ENCODE measurements at places on chromosomes 12 and 14.

GRCh38 chr12:29287622-29288021, 93.3 kb downstream of the ERGIC2 start:
- DNase-seq: no peak

- DNase-seq: no peak
Observed at GRCh38 chr12:94616203-94616729, 34.1 kb downstream of the TMCC3 start.

- no peak for DNase-seq
Observed at GRCh38 chr14:88269806-88270420, 53.2 kb downstream of the KCNK10 start.

- no peak for DNase-seq
Observed at GRCh38 chr14:53855127-53855526, 101.5 kb downstream of the BMP4 start.

- no peak for DNase-seq
Observed at GRCh38 chr12:69474456-69474855, 4.3 kb downstream of the FRS2 start.

- peak; percentile 64 for DNase-seq
Observed at GRCh38 chr14:29222671-29223268, 456.2 kb downstream of the FOXG1 start.

DNA sequence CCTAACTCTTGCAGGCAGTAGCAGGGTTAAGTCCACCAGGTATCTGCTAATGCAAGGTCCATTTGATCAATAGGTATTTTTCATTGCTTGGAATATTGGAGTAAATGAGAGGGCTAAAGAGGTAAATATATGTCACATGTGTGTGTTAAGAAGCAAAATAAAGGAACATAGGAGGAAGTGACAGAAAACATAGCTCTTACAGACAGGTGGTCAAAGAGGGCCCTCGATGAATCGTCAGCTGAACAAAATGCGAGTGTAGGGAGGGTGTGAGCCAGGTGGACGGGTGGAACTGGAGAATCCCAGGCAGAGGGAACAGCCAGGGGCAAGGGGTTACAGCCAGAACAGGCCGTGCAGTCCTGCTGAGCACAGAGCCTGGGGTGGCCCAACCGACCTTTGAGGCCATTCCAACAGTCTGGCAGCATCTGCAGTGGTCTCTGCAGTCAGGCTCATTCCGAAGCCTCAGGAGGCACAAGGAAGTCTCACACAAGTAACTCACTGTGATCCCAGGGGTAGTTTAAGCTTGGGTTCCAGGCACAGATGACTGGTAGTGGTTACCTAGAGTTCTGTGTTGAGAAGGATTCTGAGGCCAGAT, 43.2 kb downstream of the CCDC88C start:
- no peak for DNase-seq

- no peak for DNase-seq
Observed at GRCh38 chr12:106285982-106286381, 16.6 kb upstream of the TCP11L2 start.

GRCh38 chr12:12684375-12685106, 11.4 kb downstream of the GPR19 start:
- DNase-seq: peak; percentile 45

DNA sequence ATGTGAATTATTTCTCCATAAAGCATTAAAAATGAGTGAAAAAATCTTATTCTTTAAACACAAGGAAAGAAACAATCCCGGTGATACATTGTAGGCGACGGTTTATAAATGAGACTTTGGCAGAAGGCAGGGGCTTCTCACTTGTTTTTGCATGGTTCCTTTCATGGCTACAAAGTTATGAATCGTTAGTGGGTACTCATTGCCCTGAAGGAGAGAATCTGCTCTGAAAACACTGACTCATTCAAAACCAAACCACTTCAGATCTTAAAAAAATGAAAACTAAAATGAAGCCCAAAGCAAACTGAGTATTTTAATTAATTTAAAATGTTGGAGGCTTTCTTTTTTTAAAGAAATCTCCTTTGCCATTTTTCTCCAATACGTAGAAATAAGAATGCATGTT, 41.4 kb upstream of the AMIGO2 start:
- peak; percentile 60 for DNase-seq

- DNase-seq: no peak
Observed at GRCh38 chr12:132290203-132290540, 39.2 kb downstream of the GALNT9 start.

DNA sequence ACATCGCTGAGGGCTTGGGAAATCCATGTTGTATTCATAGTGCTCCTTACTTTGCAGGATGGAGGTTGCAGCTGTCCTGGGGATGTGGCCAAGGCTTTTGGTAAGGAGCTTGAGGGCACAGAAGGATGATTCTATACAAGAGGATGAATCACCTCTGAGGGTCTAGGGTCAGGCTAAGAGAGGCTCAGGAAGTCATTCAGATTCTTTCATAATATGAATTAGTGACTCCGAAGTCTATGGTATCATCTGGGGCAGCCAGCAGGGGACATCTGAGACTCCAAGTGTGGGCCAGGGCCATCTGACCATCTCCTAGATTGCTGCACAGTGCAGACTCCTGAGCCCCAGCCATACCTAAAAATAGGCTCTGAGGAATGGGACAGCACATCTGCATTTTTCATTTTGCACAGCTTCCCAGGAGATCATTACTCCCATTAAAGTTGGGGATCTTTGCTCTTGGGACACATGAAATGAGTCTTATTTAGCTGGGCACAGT, 4.8 kb downstream of the GMPR2 start:
- no peak for DNase-seq

DNA sequence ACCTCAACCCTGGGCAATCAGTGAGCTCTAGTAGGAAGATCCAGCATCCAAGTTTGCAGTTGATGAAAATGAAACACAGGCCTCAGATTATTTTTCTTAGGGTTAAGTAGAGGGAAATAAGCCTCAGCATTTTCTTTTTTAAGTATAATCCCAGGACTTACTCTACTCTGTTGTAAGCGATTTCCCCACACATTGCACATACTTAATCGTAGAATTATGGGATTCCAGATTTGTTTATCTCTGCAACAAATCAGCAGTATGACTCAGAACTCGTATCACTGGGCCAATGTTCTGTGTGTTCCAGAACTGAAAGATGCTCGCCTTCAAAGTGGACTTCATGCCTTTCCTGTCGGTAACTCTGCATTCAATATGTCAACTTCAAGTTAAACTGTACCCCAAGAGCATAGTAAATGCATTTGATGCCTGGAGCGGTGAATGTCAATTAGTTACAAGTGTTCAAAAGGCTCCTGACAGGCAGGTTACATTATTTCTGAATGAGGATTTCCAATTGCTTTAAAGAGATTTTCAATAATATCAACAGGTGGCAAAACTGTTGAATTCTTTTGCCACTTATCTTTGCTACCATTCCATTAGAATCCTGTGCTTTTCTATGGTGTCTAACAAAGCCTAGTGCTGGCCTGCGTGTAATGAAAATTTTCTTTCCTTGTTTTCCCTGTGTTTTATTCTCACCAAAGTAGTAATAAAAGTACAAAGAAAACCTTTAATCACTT, 323.8 kb upstream of the SYT1 start:
- peak; percentile 8 for DNase-seq

- DNase-seq: no peak
Observed at GRCh38 chr12:117030187-117030900, 68.9 kb downstream of the TESC start.

- no peak for DNase-seq
Observed at GRCh38 chr12:44750468-44750867, 125.6 kb downstream of the NELL2 start.

GRCh38 chr14:91173904-91174303, 60.0 kb downstream of the DGLUCY start:
- no peak for DNase-seq

GRCh38 chr12:112314981-112315380, 67.2 kb downstream of the HECTD4 start:
- DNase-seq: peak; percentile 20

DNA sequence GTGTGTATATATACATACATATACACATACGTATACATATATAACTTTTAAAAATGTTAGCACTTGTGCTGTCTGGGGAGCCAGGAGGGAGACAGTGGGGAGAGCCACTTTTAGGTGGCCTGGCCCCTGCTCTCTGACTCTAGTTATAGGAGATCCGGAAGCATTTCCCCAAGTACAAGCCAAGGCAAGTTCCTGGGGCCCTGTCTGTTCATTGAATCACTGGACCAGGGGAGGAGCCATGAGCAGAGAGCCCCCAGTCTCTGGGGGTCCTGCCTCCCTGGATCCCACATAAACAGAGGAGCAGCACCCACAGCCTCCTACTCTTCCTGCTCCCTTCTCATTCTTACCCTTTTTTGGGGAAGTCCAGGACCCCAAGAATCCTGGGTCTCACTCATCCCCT, 45.4 kb upstream of the TMED10 start:
- no peak for DNase-seq

GRCh38 chr14:70807898-70808415, 1.4 kb downstream of the MAP3K9 start:
- DNase-seq: peak; percentile 33

DNA sequence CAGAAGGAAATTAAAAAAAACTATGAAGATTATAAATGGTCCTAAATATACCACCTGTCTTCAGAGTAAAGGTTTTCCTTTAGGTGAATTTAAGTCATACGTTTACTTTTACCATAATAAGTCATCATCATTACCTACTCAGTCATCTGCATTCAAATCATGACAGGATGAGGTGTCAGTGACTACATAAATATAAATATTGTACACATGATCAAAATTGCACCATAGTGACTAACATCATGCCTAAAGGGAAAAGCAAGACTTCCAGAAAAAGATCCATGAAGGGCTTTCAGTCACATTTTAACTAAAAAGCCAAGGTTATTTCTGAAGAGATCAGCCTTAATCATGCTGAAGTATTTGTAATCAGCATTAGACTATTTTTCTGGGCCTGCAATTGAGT, 759.9 kb upstream of the FLRT2 start:
- DNase-seq: no peak

DNA sequence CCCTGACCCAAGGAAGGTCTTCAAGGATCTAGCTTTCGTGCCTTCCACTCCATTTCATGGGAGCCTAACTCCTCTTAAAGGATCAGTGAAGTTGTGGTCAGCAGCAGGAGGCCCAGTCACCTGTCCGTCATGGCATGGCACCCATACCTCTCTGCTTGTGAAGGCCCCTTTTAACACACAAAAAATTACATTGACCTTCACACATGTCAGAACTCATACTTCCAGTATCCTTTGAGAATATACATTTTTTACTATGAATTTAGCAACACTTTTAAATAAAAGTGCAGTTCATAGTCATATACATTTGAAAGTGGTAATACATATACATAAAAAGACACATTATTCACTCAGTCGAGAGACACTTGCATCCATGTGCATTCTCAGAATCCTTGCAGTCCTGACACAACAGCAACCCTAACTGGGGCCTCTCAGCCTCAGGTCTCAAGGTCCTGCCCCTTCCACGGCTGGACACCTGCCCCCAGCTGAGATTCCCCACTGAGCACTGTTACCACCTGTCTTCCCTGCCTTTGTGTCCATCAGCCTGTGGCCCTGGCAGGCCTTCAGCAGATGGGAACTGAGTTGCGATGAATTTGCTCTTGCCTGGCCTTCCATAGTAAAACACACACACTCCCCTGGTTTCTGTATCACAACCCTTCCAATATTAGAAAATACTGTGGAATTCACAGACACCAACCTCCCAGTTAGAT, 3.7 kb upstream of the KRT3 start:
- DNase-seq: no peak

- no peak for DNase-seq
Observed at GRCh38 chr14:56603648-56604047, 24.1 kb downstream of the TMEM260 start.

DNA sequence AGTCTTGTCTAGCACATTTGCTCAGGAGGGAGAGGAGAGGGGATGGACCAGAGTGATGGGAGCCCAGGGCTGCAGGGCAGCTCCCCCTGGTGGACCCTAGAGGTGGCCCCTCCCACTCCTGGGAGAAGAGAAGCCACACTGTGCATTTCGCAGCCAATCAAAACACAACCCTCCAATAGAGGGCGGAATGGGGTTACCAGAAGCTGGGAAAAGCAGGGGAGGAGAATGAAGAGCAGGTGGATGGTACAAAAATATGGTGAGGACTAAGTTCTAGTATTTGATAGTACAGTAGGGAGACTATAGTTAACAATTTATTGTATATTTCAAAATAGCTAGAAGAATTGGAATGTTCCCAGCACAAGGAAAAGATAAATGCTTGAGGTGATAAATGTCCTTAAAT, 23.6 kb downstream of the VASH1 start:
- peak; percentile 77 for DNase-seq

DNA sequence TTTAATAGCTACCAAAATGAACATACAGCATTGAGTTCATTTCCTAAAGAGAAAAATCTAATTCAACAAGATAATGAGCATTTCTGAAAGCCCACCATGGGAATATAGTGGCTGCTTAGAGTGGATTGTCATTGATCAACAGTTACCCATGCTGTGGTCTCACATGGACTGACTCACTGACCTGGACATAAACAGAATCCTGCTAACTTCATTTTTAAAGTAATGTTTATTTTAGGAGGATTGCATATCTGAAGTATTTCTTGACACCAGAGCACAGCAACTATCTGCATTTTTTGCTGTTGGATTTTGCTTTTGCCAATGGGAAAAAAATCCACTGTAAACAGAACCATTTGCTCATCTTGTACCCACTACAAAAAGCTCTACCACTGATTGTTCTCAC, 71.7 kb downstream of the KCNC2 start:
- DNase-seq: peak; percentile 3

DNA sequence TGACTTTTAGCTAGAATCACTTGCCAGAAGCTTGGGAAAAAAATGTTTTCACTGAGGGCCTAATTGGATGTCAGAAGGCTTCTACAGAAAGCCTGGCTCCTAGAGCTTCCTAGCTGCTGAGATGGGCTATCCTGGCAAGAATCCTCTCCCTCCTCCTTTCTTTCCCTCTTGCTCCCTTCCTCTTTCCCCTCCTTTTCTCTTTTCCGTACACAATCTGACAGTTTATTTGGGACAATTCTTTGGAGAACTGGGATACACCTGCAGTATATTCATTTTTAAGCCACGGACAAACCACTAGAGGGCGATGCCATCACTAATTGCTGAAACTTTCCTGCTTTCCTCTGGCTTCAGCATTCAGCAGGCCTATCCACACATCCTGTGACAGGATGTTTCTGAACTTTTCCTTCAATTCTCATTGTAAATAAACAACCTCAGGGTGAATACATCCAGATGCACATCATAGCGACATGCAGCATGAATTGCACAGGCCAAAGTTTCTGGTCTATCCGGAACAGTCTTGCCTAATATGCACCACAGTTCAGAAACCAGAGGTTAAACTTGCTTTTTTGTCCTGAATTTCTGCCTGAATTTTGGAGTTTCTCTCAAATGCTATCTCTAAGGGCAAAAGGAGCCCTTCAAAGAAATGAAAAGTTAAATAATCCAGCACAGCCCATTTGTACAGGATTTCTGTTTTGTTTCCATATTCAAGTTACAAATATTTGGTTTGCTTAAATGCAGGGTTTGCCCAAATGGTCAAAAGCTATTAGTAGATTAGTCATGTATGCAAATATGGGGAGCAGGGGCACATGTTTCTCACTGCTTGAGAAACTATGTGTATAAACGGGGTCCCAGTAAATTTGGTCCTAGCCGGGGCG, 142.8 kb downstream of the PAWR start:
- peak; percentile 80 for DNase-seq

GRCh38 chr14:98952593-98953350, 319.2 kb downstream of the BCL11B start:
- DNase-seq: no peak

- DNase-seq: no peak
Observed at GRCh38 chr12:12180575-12180974, 86.3 kb downstream of the LRP6 start.

Data from EL (cell line).